Naive thymus-derived CD4-positive, alpha-beta T cell (primary cell): ENCODE measurements at places on chromosomes 16 and 17.

GRCh38 chr17:72691586-72691985 is 400.9 kb downstream of the SLC39A11 start:
- no peak for DNase-seq

- DNase-seq: no peak
Observed at GRCh38 chr17:28950752-28951427, 428 bp downstream of the PHF12 start.

DNA sequence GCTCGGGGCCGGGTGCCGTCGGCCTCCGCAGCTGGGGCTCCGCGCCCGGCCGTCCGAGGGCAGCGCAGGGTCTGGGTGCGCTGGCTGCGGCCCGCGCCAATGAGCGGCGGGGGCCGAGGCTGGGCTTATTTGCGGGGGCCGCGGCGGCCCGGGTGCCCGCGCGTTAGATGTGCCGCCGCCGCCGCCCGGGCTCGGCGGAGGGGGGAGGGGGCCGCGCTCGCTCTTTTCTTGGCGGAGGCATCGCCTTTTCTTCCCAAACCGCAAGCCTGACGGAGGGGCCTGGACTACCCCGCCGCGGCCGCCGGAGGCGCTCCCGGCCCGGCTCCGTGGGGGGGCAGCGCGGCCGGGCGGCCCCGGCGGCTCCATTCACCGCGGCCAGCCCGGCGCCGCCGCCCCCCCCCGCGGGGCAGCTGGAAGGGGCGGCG is at the start of gene NOTUM:
Gene NOTUM, minus strand, starts transcription at position 101 of the 425 bp plus-strand sequence. CDS start 278 bp downstream, outside the sequence.
- no peak for DNase-seq

DNA sequence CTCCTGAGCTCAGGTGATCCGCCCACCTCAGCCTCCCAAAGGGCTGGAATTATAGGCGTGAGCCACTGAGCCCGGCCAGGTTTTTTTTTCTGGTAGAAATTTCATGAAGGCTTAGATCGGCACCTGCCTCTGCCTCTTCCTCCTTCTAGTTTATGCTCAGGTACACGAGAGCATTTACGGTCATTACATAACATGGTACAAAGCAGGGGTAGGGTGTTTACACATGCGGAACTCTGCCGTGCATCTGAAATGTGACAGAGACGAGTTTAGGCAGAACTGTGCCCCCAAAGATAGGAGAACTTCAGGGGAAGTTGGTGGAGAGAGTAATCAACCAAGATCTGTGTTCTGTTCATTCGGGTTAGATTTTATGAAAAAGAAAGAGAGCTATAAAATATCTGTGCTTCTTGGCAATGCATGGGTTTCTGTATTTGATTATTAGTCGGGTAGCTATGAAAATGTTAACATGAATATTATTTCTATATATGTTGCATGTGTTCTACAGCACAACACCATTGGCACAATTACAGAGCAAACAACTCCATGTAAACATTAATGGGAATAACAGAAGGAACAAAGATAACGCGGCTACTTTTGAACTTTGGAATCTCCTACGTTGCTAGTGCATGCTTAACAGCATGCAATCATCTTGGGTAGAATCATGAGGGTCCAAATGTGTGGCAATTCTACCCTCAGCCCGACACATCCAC is 23.5 kb upstream of the MAP2K6 start:
- DNase-seq: no peak

GRCh38 chr16:12757546-12757945 is 46.1 kb downstream of the CPPED1 start:
- no peak for DNase-seq

- no peak for DNase-seq
Observed at GRCh38 chr17:56031636-56032035, 121.6 kb upstream of the ANKFN1 start.

DNA sequence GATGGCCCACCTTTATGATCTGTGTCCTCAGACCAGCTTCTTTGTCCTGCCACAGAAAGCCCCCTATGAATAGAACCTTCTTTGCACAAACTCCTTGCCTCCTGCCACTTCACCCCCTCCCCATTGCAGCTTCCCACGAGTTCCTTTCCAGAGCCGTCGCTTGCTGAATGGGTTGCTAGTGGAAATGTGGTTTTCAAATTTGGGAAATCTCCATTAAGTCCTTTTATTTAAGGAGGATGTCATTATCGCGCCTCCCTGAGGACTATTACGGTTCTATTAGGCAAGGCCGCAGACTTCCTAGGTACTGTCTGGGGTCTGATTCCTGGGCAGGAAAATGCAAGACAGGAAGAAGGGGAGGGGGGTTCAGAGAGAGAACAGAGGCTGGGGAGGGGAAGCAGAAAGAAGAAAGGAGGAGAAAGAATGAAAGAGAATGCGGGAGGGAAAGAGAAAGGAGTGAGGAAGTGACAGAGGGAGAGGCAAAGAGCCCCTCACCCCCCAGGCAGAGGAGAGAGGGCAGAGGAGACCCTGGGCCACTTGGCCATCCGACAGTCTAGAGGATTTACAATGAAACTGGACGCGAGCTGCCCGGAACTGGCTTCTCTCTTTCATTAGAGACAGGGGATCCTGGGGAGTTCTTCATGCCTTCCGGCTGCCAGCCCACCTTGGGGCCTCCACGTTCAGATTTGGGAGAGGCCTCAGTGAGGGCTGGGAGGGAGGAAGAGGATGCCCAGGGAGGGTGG is 31.7 kb upstream of the ETV4 start:
- no peak for DNase-seq
